ENCODE measurements at places on chromosomes 12 and 14. TPM values are rescaled to one million over a fixed set of nuclear protein-coding genes. Genes with fewer than 3 reads are reported as not detected.

Gene AMDHD1
- total RNA-seq = 0.57 TPM

Gene SPTB
- total RNA-seq = 95.6 TPM

Gene SLC25A21
- 0.38 TPM for total RNA-seq

Gene IRAK4
- 6.6 TPM for total RNA-seq

Gene BEGAIN
- total RNA-seq = 0.31 TPM

Gene VRTN
- not detected for total RNA-seq

Gene TMPRSS12
- not detected for total RNA-seq

Gene SLC6A15
- not detected for total RNA-seq

Gene LRP6
- total RNA-seq = 26.2 TPM

Gene PDZRN4
- not detected for total RNA-seq

Gene FAM90A1
- total RNA-seq = not detected

Gene NPFF
- total RNA-seq = not detected

Gene MYF6
- total RNA-seq = not detected

Gene AHSA1
- 184 TPM for total RNA-seq

Gene P2RX2
- not detected for total RNA-seq

Gene COCH
- 1.3 TPM for total RNA-seq

Gene HOXC4
- 0.21 TPM for total RNA-seq

Gene RXYLT1
- total RNA-seq = 15.1 TPM

Gene PLEKHA5
- total RNA-seq = 57.9 TPM

Measured in heart right ventricle (tissue), 16 donors.